ENCODE measurements at places on chromosomes 7 and 10. TPM values are rescaled to one million over a fixed set of nuclear protein-coding genes. Genes with fewer than 3 reads are reported as not detected.

GRCh38 chr7:92631067-92631849 lies 41.1 kb upstream of the FAM133B start:
- no peak for DNase-seq
- H3K27ac ChIP-seq = no peak overlapping the region
- no peak overlapping the region for H3K4me3 ChIP-seq
- no peaks in the 10 kb centered on the region for H3K27me3 ChIP-seq
- no peaks in the 10 kb centered on the region for H3K36me3 ChIP-seq

DNA sequence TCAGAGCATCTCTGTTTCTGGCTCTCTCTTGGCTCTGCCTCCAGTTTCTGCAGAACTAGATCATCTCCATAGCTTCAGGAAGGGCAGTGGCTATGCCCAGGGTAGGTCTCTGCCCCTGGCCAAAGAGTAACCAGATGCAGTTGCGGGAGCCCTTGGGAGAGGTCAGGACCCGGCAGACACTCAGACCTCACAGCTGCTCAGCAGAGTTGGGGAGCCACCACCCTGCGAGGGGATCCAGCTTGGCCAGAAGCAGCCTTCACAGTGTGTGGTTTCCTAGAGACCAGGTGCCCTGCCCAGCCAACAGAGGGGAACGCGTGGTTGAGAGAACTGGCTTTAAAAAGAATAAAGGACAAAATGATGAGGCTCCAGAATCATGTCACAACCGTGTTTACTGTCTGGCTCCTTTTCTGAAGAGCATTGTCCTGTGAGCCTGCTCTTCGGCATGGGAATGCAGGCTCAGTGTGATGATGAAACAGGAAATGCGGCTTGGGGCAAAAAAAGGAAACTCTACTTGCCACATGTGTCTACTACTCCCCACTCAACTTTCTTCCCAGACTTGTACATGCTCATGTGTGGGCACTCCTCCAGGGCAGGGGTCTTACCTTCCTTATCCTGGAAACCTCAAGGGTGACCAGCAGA lies 243.1 kb downstream of the INHBA start:
- H3K27ac ChIP-seq = no peak overlapping the region
- no peaks in the 10 kb centered on the region for H3K4me1 ChIP-seq
- DNase-seq = no peak
- no peak overlapping the region for H3K4me3 ChIP-seq
- peaks cover 3% of the 10 kb centered on the region for H3K27me3 ChIP-seq

Gene INMT
- 1.7 TPM for total RNA-seq

Gene HEPACAM2
- not detected for total RNA-seq

- peaks cover 23% of the 10 kb centered on the region for H3K27me3 ChIP-seq
- H3K27ac ChIP-seq = no peak overlapping the region
- H3K4me1 ChIP-seq = peaks cover 5% of the 10 kb centered on the region
- no peaks in the 10 kb centered on the region for H3K36me3 ChIP-seq
- no peak overlapping the region for H3K4me3 ChIP-seq
Measured at GRCh38 chr7:43303740-43304241, 191.3 kb downstream of the HECW1 start.

GRCh38 chr7:122887848-122888247 lies 1.6 kb upstream of the CADPS2 start:
- peaks cover 10% of the 10 kb centered on the region for H3K27me3 ChIP-seq
- no peaks in the 10 kb centered on the region for H3K36me3 ChIP-seq
- no peak overlapping the region for H3K4me3 ChIP-seq
- H3K27ac ChIP-seq = no peak overlapping the region
- H3K4me1 ChIP-seq = peaks cover 3% of the 10 kb centered on the region

Gene ZNF735
- total RNA-seq = not detected

Gene SPDYE5
- total RNA-seq = not detected

DNA sequence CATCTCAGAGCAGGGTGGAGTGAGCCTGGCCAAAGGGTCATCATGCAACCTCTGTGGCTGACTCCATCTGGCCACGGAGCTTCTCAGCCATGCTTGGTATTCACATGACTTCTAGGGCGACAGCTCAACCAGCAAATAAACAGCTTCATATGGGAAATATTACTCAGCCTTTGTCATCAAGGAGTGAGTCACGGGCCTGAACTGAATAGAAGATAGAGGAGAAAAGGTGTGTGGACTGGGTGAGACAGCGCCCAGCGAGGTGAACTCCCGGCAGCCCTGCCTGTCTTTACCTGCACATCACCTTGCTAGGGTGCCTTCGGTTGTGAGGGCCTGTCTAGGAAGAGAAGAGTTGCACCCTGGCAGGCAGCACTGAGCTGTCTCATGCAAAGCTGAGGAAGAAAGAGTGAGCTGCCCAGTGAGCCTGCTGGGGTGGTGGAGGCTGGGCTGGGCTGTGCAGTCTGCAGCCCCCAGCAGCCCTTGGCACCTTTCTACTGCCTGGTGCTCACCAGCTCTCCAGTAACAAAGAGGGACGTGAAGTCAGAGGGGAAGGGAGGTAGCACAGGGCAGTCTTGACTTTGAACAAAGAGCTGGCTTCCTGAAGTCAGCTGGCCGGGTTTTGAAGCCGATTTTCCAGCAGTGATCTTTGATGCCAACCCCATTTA lies 114.2 kb downstream of the EGFR start:
- no peak overlapping the region for H3K4me3 ChIP-seq
- H3K36me3 ChIP-seq = no peaks in the 10 kb centered on the region
- no peak overlapping the region for H3K27ac ChIP-seq
- no peaks in the 10 kb centered on the region for H3K27me3 ChIP-seq
- H3K4me1 ChIP-seq = no peaks in the 10 kb centered on the region
- DNase-seq = no peak

DNA sequence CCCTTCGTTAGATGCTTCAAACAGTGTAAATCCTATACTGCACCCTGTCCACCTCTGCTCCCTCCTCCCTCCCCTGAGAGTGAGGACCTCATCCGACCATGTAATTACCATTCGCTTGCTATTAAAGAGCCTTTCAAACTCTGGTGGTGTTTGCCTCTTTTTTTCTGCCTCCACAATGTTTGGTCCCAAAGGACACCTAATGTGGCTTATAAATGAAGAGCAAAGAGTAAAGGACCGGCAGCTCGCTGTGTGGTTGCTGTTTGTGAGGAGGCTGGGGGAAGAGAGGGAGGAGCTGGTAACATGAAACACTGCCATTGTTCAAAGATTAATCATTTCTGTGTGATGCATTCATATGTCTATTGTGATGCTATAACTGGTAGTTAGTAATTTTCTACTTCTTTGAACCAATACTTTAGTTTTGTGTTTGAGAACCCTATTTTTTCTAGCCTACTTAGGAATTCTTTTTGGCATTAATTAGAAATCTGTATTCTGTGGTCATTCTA lies 27.9 kb downstream of the MTURN start:
- no peaks in the 10 kb centered on the region for H3K36me3 ChIP-seq
- no peak for DNase-seq
- H3K27me3 ChIP-seq = no peaks in the 10 kb centered on the region
- H3K27ac ChIP-seq = peak overlapping the region; percentile 37
- no peak overlapping the region for H3K4me3 ChIP-seq

DNA sequence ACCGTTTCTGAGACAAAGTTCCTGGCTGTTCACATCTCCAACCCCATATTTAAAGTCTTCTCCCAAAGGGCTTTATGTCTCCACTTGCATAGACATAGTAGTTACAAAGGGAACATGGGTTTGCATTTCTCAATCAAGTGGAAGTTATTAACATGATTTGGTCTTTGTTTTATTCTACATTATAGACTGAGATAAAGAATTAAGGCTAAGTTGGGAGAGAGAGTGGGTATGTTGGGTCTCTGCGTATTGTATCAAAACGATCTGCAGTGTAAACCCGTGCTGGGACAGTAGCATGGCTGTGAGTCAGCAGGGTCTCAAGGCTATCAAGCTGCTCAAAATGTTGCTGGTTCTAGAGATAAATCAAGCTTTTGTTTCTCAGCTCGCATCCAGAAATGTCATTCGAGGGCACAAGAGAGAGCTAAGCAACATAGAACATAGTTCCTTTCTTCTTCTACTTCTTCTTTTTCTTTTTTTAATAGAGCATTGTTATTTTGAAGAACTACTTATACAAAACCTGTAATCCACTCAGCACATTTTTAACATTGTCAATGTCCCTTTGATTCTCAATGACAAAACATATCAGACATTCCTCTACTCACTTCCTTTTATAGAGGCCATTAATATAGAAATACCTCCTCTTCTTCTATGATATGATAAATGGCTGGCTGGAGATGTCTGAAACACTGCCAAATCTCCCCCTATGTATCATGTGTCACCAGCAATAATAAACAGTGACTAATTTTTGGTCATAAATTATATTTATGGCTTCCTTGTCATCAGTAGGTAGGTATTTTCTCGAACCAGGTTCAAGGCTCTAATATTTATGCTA lies 34.5 kb upstream of the RHOBTB1 start:
- H3K36me3 ChIP-seq = no peaks in the 10 kb centered on the region
- DNase-seq = no peak
- H3K4me1 ChIP-seq = no peaks in the 10 kb centered on the region
- no peak overlapping the region for H3K27ac ChIP-seq

GRCh38 chr7:117163101-117163500 lies 159.8 kb downstream of the WNT2 start:
- H3K36me3 ChIP-seq = no peaks in the 10 kb centered on the region
- H3K4me1 ChIP-seq = no peaks in the 10 kb centered on the region
- no peak overlapping the region for H3K4me3 ChIP-seq

Gene NAT16
- total RNA-seq = not detected

- H3K4me3 ChIP-seq = peak overlapping the region; percentile 25
- peaks cover 14% of the 10 kb centered on the region for H3K36me3 ChIP-seq
- peaks cover 12% of the 10 kb centered on the region for H3K4me1 ChIP-seq
- peak overlapping the region; percentile 84 for H3K27ac ChIP-seq
- no peaks in the 10 kb centered on the region for H3K27me3 ChIP-seq
Measured at GRCh38 chr10:70600512-70601395, 1.8 kb downstream of the PRF1 start.

Gene KIF5B
- 44.8 TPM for total RNA-seq

- DNase-seq = no peak
- H3K36me3 ChIP-seq = no peaks in the 10 kb centered on the region
- H3K4me1 ChIP-seq = peaks cover 7% of the 10 kb centered on the region
- no peak overlapping the region for H3K27ac ChIP-seq
- H3K4me3 ChIP-seq = no peak overlapping the region
Measured at GRCh38 chr7:142379201-142379885, 121.5 kb upstream of the PRSS58 start.

Gene TCERG1L
- 0.13 TPM for total RNA-seq

Gene GTF2I
- 166 TPM for total RNA-seq

- H3K27ac ChIP-seq = no peak overlapping the region
- H3K27me3 ChIP-seq = no peaks in the 10 kb centered on the region
- no peak overlapping the region for H3K4me3 ChIP-seq
- peaks cover 92% of the 10 kb centered on the region for H3K36me3 ChIP-seq
- DNase-seq = no peak
Measured at GRCh38 chr7:103317009-103317408, 19.8 kb downstream of the PMPCB start.

DNA sequence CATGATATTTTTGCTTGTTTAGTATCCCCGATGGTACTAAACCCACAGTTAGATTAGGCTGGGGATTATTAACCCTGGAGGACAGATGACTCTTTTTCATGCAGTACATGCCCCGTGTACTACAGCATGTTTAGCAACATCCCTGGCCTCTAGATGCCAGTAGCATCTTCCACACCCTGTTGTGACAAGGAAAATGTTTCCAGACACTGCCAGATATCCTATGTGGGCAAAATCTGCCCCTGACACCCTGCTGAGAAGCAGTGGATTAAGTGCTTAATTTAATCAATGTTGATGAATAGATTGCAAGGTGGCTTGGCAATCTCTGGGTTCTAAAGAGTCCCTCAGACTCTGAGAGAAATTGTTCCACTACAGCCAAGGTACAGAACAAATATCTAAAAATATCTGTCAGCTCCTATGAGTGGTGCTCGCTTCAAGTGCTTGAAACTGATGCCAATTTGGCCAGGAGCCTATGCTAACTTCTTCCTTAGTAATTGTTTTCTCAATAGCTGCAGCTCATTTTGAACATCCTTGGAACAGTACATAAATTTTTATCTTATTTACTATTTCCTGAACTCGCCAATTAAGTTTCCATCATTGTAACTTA lies 247.0 kb downstream of the SORCS1 start:
- no peaks in the 10 kb centered on the region for H3K4me1 ChIP-seq
- H3K36me3 ChIP-seq = no peaks in the 10 kb centered on the region
- DNase-seq = no peak
- H3K4me3 ChIP-seq = no peak overlapping the region
- no peak overlapping the region for H3K27ac ChIP-seq

GRCh38 chr10:93397020-93397419 lies 85.1 kb downstream of the MYOF start:
- DNase-seq = no peak
- no peak overlapping the region for H3K4me3 ChIP-seq
- no peaks in the 10 kb centered on the region for H3K36me3 ChIP-seq
- no peak overlapping the region for H3K27ac ChIP-seq

GRCh38 chr10:9824631-9825071 lies 1193.0 kb upstream of the CELF2 start:
- no peaks in the 10 kb centered on the region for H3K4me1 ChIP-seq
- H3K4me3 ChIP-seq = no peak overlapping the region
- DNase-seq = no peak
- H3K36me3 ChIP-seq = no peaks in the 10 kb centered on the region

GRCh38 chr7:36506820-36507219 lies 117.2 kb downstream of the ANLN start:
- no peaks in the 10 kb centered on the region for H3K4me1 ChIP-seq
- no peak for DNase-seq
- no peak overlapping the region for H3K4me3 ChIP-seq
- H3K36me3 ChIP-seq = peaks cover 3% of the 10 kb centered on the region
- H3K27ac ChIP-seq = no peak overlapping the region

Gene TMEM196
- not detected for total RNA-seq

DNA sequence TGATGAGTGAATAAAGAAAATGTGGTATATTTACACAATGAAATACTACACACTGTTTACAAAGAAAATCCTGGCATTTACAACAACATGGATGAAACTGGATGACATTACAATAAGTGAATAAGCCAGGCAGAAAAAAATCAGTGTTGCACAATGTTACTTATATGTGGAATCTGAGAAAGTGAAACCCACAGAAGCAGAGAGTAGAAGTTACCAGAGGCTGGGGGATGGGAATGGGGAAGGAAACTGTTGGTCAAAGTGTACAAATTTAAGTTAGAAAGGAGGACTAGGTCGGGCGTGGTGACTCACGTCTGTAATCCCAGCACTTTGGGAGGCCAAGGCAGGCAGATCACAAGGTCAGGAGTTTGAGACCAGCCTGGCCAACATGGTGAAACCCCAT lies 538.5 kb upstream of the MKI67 start:
- no peak overlapping the region for H3K27ac ChIP-seq
- no peaks in the 10 kb centered on the region for H3K27me3 ChIP-seq
- no peaks in the 10 kb centered on the region for H3K4me1 ChIP-seq
- no peak for DNase-seq
- no peaks in the 10 kb centered on the region for H3K36me3 ChIP-seq

Gene UNC5B
- total RNA-seq = 0.13 TPM

Gene PVRIG
- total RNA-seq = 78.0 TPM

GRCh38 chr7:97280950-97281349 lies 163.5 kb downstream of the SDHAF3 start:
- H3K4me1 ChIP-seq = no peaks in the 10 kb centered on the region
- H3K4me3 ChIP-seq = no peak overlapping the region
- no peak overlapping the region for H3K27ac ChIP-seq
- H3K27me3 ChIP-seq = no peaks in the 10 kb centered on the region
- H3K36me3 ChIP-seq = no peaks in the 10 kb centered on the region

Gene GDI2
- total RNA-seq = 118 TPM

GRCh38 chr10:10967029-10967428 lies 50.6 kb upstream of the CELF2 start:
- H3K4me1 ChIP-seq = no peaks in the 10 kb centered on the region
- H3K4me3 ChIP-seq = no peak overlapping the region
- DNase-seq = no peak
- no peaks in the 10 kb centered on the region for H3K36me3 ChIP-seq

Gene PTF1A
- not detected for total RNA-seq

GRCh38 chr7:111006691-111007090 lies 84.2 kb upstream of the LRRN3 start:
- H3K27me3 ChIP-seq = no peaks in the 10 kb centered on the region
- H3K36me3 ChIP-seq = no peaks in the 10 kb centered on the region

- H3K27ac ChIP-seq = no peak overlapping the region
- no peaks in the 10 kb centered on the region for H3K4me1 ChIP-seq
- no peak for DNase-seq
Measured at GRCh38 chr10:59945590-59945989, 39.2 kb upstream of the CCDC6 start.
